CD4-positive, alpha-beta T cell treated with Interleukin-15 for 4 hours (primary cell): ENCODE measurements at places on chromosomes 11 and 22.

- DNase-seq, result no peak
Observed at GRCh38 chr11:78248903-78249302, 60.2 kb downstream of the USP35 start.

DNA sequence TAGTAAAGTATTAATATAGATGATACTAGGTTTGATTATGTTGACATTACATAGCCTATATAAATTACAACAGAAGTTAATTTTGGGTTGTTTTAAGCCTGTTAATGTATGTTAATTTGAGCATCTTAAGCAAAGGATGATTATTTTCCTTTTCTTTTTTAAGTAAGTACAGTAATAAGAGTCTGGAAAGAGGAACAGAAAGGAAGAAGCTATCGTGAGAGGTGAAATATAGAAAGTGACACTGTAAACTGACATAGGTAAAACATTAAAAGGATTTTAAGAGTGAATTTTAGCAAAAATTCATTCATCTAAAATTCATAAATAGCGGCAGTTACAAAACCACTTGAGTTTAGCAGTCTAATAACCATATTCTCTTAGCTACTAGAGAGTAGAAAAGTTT lies 45.5 kb downstream of the FAR1 start:
- DNase-seq, result no peak

DNA sequence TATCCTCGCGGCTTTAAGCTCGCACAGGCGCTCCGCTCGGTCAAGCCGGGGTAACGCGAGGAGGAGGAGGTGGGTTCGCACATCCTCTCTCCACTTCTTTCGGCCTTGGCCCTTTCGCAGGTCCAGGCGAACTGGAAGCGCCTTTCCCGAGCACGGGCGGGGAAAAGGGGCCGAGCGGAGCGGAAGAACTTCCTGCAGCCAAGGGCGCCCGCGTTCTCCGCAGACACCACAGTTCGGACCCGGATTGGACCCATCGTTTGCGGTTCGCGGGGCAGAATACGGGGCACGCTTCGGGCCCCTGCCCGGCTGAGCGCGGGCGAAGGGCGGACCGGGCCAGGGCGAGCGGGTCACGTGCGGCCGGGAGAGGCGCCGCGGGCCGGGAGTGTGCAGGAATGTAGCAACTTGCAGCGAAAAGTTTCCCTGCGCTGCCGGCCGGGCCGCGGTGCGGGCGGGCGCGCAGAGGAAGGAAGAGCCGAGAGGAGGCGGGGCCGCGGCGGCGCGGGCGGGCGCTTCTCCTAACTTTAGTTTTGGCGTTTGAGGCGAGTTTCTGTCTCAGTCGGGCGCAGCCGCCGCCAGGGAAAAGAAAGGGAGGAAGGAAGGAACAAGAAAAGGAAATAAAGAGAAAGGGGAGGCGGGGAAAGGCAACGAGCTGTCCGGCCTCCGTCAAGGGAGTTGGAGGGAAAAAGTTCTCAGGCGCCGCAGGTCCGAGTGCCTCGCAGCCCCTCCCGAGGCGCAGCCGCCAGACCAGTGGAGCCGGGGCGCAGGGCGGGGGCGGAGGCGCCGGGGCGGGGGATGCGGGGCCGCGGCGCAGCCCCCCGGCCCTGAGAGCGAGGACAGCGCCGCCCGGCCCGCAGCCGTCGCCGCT lies at the start of gene YAP1:
Gene YAP1, plus strand, starts transcription at position 552 of the 865 bp plus-strand sequence. CDS start 402 bp downstream, outside the sequence.
- DNase-seq, result peak; percentile 49

GRCh38 chr11:69700278-69701140 lies 3.3 kb downstream of the FGF19 start:
- DNase-seq, result no peak

DNA sequence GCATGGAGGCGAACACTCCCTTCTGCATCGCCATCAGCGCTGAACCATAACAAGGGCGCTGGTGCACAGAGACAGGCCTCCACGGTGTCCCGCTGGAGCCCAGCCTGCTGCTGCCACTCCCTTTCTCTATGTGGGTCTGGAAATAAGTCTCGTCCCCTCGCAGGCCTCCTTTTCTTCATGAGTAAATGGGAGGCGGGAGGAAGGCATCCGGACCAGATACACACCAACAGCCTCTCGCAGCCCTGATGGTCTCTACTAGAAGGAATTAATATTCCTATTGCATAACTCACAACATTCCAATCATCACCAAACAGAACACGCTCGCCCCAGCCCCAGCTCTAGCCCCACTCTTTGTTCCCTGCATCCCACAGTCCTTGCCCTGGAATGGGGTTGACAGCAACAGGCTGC lies 14.9 kb downstream of the RASD2 start:
- no peak for DNase-seq

DNA sequence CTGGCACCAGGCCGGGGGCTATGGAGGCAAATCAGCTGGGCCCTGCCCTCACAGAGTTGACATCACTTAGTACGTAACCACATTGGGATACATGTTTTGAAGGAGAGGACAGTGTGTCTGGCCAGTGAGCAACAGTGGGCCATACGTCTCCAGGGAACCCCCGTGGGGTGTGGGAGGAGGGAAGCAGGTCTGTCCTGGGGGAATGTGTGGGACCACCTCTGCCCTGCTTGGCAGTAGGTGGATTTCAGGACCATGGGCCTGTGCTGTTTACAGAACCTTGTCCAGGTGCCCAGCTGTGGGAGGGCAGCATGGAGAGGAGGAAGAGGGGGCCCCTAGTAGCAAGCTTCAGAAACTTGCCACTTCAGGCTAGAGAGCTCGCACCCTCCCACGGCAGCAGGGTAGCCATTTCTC lies 21.0 kb downstream of the P2RY2 start:
- no peak for DNase-seq

DNA sequence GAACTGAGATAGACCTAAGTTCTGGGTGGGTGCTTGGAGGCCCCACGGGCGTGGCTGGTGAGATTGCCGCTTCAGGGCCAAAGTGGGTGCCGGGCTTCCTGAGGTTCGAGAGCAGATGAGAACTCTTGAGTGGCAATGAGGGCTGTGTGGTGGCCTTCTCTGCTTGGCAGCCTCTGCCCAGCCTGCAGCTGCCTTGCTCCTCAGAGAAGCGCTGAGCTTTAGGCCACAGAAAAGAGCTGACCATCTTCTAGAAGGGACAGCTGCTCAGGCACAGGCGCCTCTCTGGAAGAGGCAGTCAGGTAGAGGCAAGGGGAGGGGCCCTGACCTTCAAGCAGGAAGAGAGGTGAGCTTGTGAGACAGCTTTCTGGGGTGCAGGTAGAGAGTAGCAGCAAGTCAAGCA lies 72.8 kb downstream of the MED15 start:
- no peak for DNase-seq

- DNase-seq, result no peak
Observed at GRCh38 chr11:26319906-26320305, 12.0 kb upstream of the ANO3 start.

DNA sequence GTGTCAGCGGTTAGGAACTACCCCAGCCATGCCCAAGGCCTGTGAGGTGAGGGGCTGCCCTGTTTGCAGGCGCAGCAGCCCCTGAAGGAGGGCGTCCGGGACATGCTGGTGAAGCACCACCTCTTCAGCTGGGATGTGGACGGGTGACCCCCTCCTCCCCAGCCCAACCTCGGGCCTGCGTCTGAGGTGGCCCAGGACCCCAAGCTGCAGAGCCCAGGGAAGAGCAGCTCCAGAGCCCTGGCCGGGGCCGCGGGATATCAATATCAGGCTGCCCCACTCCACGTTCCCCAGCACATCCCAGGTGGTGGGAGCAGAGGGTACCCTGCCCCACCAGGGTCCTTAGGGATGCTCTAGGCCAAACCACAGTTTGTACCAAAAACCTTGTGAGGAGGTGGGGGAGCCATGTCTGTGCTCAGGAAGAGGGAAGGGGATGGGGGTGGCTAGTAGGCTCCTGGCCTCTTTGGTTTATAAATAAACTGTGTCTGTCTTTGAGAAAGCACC lies 39.3 kb downstream of the SGSM3 start:
- DNase-seq, result no peak

DNA sequence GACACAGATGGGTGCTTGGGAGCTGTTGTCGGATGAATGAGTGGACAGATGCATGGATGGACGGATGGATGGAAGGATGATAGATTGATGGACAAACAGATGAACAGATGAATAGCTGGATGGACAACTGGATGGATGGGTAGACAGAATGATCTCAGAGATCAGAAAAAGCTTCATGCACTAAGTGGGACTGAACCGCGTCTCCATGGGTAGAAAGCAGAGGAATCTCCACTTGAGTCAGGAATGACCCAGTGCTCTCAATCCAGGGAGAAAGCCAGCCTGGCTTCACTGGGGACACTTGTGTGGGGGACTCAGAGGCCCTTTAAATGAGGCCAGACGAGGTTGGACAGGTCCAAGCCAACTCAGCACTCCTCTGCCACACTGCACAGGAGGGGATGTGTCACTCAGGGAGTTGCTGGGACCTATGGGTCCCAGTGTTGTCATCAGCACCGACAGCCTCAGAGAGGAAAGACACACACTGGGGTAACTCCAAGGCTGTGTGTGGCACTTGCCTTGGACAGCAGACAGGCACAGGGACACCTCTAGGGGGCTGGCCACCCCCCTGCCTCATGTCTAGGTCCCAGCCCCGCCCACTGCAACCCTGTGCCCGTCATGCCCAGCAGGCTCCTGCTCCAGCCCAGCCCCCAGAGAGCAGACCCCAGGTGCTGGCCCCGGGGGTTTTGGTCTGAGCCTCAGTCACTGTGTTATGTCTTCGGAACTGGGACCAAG lies 5.6 kb downstream of the IGLL5 start:
- DNase-seq, result no peak

DNA sequence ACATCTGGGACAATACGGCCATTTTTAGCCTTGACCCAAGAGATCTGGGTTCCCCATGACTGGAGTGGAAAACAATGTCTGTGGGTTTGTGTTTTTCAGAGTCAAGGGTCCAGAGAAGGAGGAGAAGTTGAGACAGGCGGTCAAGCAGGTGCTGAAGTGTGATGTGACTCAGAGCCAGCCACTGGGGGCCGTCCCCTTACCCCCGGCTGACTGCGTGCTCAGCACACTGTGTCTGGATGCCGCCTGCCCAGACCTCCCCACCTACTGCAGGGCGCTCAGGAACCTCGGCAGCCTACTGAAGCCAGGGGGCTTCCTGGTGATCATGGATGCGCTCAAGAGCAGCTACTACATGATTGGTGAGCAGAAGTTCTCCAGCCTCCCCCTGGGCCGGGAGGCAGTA lies 15.7 kb downstream of the NNMT start:
- no peak for DNase-seq

GRCh38 chr11:117828611-117829368 lies 4.2 kb upstream of the FXYD2 start:
- DNase-seq, result peak; percentile 91

DNA sequence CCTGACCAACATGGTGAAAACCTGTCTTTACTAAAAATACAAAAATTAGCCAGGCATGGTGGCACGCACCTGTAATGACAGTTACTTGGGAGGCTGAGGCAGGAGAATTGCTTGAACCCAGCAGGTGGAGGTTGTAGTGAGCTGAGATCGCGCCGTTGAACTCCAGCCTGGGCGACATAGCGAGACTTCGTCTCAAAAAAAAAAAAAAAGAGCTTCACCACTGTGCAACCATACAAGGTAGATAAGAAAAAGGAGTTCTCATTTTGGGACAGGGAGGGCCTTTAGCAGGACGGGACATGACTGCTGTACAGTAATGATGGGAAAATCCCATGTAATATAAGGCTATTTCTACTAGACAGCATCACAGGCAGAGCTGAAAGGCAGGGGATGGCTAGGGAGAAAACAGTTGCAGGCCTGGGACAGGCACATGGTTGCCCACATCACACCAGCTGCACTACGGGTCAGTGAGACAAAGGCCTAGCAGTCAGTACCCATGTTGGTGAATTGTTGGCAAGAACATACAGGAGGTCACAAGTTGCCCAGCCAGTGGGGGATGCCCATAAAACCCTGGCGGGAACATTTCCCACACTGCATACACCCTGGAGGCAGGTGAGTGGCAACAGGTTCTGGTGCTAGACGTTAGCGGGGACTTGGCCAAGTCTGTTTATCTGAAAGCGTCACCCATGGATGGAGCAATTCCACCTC lies 5.4 kb downstream of the TANGO2 start:
- no peak for DNase-seq

GRCh38 chr11:76096552-76096951 lies 109.8 kb downstream of the WNT11 start:
- no peak for DNase-seq

GRCh38 chr22:19970479-19971275 lies 29.1 kb upstream of the TXNRD2 start:
- peak; percentile 78 for DNase-seq

DNA sequence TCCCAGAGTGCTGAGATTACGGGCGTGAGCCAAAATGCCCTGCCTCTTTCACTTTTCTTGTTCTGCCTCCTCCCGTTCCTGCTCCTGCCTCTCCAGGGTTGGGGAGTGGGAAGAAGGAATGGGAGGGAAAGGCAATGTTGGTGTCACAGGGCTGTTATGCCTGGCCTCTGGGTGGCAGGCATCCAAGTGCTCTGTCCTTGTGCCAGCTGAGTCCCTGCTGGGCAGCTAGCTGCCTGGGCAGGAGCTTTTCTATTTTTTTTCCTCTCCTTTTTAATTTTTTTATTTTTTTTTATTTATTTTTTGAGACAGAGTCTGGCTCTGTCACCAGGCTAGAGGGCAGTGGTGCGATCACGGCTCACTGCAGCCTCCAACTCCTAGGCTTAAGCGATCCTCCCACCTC lies 4.1 kb upstream of the SAC3D1 start:
- DNase-seq, result no peak

DNA sequence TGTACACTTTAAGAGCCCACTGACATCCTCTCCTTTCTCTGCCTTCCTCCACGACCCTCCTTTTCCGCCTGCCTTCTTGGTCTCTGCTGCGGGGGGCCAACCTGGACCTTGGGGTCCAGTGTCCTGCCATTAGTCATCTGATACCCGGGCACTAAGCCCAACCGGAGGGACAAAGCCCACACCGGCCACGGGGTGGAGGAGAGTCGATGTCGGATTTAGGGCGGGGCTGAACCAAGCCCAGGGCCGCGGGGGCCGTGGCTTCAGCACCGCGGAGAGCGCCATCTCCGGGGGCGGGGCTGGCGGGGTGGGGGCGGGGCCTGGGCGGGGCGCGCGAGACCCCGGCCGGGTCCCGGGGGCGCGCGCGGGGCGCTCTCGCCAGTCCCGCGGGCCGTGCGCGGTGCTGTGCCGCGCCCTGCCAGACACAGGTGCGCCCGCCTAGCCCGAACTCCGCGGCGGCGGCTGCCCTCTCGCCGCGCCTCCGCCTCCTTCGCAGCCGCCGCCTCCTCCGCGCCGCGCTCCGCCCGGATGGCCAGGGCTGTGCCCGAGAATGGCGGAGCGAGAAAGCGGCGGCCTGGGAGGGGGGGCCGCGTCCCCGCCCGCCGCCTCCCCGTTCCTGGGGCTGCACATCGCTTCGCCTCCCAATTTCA lies at the start of gene MAPK8IP1:
Gene MAPK8IP1, plus strand, starts transcription at position 378 of the 647 bp plus-strand sequence. Its CDS starts 170 bp downstream, at position 548.
- DNase-seq, result peak; percentile 45

DNA sequence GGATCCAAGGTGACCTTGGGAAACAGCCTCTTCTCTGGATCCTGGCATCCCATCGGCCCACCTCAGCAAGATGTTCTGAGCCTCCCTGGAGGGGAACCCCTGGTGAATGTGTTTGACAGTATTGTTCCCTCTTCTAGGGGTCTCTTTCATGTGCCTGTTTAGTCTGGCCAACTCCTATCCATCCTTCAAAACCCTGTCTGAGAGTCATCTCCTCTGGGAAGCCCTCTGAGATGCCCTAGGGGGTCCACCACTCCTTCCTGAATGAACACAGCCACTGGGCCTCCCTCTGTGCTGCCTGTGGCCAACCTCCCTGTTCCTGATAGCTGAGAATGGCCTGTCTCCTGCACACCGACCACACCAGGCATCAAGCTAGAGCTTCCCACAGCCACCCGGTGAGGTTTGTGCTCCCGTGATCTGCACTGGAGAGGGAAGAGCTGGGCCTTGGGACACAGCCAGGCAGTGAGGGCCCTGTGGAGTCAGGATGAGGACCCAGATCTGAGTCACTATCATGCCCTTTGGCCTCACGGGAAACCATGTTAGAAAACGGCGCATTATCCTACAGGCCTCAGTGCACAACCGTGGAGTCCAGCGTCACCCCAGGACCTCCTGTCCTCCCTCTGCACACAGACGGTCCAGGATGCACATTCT lies 8.8 kb downstream of the WNT7B start:
- DNase-seq, result no peak
